Transverse colon (tissue), 4 donors: ENCODE measurements at places on chromosomes 3 and 15. TPM values are rescaled to one million over a fixed set of nuclear protein-coding genes. Genes with fewer than 3 reads are reported as not detected.

SEMA3G gene
- total RNA-seq: 3.0 TPM

TMC3 gene
- not detected for total RNA-seq

UMPS gene
- 18.1 TPM for total RNA-seq

RARRES1 gene
- 8.2 TPM for total RNA-seq

DNA sequence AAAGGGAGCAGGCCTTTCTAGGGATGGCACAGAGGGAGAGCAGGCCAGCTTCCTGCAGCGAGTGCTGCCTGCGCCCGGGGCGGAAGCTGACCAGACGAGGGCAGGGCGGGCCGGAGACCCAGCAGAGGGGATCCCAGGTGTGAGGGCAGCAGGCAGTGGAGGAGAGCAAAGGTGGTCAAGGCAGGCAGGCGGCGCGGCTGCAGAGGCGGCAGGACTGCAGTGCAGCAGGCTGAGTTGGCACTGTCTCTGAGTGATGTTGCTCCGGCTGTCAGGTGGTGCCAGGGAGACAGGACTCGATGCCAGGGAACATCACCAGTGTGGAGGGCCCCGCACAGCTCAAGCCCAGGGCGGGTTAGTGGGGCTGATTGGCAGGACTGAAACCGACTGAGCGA is 22.3 kb upstream of the PLXNA1 start:
- H3K27me3 ChIP-seq: no peaks in the 10 kb centered on the region
- no peak overlapping the region for H3K27ac ChIP-seq
- H3K36me3 ChIP-seq: no peaks in the 10 kb centered on the region

DNA sequence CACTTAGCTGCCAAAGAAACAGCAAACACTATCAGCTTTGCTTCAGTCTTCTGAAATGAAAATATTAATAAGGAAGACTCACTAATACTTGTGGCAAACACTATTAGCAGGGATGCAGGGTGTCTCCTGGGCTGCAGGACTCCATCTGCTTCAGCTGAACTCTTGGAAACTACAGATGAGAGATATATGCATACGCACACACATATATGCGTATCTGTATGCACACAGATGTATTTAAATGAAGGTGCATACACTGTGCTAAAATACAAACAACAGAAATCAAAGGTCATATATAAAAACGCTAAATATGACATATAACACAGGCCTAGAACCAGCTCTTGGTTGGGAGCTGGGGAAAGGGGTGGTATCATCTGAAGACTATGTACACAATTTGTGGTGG is 10.6 kb downstream of the PPM1M start:
- H3K4me1 ChIP-seq: peaks cover 9% of the 10 kb centered on the region
- peaks cover 7% of the 10 kb centered on the region for H3K36me3 ChIP-seq
- no peak overlapping the region for H3K4me3 ChIP-seq
- H3K27me3 ChIP-seq: no peaks in the 10 kb centered on the region
- H3K27ac ChIP-seq: no peak overlapping the region

GRCh38 chr3:42698911-42699230 is 3.7 kb downstream of the HHATL start:
- no peak for DNase-seq
- no peak overlapping the region for H3K4me3 ChIP-seq
- H3K27ac ChIP-seq: no peak overlapping the region
- H3K4me1 ChIP-seq: no peaks in the 10 kb centered on the region
- no peaks in the 10 kb centered on the region for H3K27me3 ChIP-seq

GRCh38 chr15:90529371-90530249 is at the start of gene CRTC3:
Gene CRTC3 (plus strand): TSS chr15:90529923. CDS start chr15:90530072, 149 bp downstream.
- H3K36me3 ChIP-seq: no peaks in the 10 kb centered on the region
- peak within 1 kb of the TSS; percentile 67 for H3K4me3 ChIP-seq
- DNase-seq: peak; percentile 60
- no peaks in the 10 kb centered on the region for H3K27me3 ChIP-seq
- peaks cover 7% of the 10 kb centered on the region for H3K4me1 ChIP-seq
- peak within 1 kb of the TSS; percentile 95 for H3K27ac ChIP-seq

GRCh38 chr3:25631989-25632388 is 32.7 kb downstream of the TOP2B start:
- H3K27ac ChIP-seq: no peak overlapping the region
- no peaks in the 10 kb centered on the region for H3K36me3 ChIP-seq
- DNase-seq: no peak
- no peaks in the 10 kb centered on the region for H3K27me3 ChIP-seq
- no peak overlapping the region for H3K4me3 ChIP-seq
- H3K4me1 ChIP-seq: no peaks in the 10 kb centered on the region

GRCh38 chr3:124201226-124201625 is 209.3 kb upstream of the ROPN1 start:
- no peaks in the 10 kb centered on the region for H3K27me3 ChIP-seq
- H3K4me3 ChIP-seq: no peak overlapping the region
- no peaks in the 10 kb centered on the region for H3K36me3 ChIP-seq
- H3K27ac ChIP-seq: no peak overlapping the region
- H3K4me1 ChIP-seq: peaks cover 3% of the 10 kb centered on the region
